ENCODE measurements at places on chromosomes 2 and 18.

- no peak for DNase-seq
Measured at GRCh38 chr2:239495791-239496233, 95.0 kb upstream of the HDAC4 start.

DNA sequence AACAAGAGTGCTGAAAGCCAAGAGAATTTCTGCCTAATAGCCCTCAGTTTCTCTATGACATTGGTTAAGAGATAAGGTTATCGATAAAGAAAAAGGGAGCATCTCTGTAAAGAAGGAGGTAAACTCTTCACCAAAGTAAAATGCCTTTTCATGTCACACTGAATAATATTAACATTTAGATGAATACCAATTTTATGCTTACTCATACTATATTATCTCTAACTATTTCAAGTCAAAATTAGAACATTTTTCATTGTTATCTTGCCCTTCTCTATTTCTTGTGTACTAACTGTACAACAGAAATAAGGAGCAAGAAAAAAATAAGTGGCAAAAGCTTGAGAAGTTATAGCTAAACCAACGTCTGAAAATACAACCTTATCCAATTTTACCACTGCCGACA, 127.5 kb downstream of the EXOC6B start:
- DNase-seq, result no peak

DNA sequence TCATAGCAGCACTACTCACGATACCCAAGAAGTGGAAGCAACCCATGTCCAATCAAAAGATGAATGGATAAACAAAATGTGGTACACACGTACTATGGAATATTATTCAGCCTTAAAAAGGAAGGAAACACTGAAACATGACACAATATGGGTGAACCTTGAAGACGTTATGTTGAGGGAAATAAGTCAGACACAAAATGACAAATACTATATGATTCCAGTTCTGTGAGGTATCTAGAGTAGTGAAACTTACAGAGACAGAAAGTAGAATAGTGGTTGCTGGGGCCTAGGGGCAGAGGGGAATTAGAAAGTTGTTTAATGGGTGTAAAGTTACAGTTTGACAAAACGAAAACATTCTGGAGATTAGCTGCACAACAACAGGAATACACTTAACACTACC, 24.7 kb downstream of the TLK1 start:
- DNase-seq, result no peak

- no peak for DNase-seq
Measured at GRCh38 chr2:219645631-219646527, 18.4 kb downstream of the SLC4A3 start.

GRCh38 chr2:43032213-43033015, 194.0 kb downstream of the ZFP36L2 start:
- DNase-seq, result no peak

DNA sequence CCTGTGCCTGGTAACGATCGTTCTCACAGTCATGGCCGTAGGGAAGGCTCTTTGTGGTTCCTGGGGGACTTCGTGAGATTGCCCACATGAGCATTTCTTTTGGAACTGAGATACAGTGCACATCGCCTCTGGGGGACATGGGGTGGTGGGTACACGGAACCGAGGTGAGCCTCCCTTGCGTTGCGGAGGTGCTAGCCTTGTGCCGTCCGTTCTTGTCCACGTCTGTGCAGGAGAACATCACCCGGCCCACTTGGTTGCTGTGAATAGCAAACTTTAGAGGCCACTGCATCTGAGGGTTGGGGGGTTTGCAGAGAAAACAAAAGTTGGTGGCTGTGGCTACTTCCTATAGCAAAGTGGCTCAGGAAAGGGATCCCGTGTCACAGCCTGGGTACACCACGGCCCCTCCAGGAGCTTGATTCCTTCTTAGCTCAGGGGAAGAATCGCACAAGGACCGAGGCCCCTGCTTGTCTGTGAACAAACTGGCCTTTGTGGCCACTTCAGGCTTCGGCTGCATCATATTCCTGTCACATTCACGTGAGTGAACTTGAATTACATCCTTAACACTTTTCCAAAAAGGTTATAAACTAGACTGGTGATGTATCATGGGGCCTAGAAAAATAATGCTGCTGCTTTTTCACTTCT, 72.6 kb downstream of the LRRFIP1 start:
- no peak for DNase-seq

DNA sequence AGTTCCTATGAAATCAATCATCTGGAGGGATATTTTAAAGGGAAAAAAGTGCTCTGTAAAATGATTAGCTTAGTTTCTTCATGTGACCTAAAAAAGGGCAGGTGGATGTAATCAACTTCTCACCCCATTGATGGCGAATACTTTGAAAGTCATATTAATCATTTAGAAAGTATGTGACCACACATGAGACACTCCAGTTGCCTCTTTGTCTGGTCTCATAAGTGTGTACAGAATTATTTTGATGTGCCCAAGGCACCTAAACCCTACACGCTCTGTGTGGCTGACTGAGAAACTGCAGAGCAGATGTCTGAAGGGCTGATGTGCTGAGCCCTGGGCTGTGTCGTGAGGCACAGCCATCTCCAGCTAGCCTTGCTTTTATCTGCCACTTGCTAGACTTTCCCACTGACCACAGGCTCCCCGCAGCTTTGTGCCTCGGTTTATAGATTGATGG, 26.9 kb downstream of the SGPP2 start:
- no peak for DNase-seq

GRCh38 chr2:237745250-237745613, 53.3 kb upstream of the RBM44 start:
- DNase-seq, result no peak

DNA sequence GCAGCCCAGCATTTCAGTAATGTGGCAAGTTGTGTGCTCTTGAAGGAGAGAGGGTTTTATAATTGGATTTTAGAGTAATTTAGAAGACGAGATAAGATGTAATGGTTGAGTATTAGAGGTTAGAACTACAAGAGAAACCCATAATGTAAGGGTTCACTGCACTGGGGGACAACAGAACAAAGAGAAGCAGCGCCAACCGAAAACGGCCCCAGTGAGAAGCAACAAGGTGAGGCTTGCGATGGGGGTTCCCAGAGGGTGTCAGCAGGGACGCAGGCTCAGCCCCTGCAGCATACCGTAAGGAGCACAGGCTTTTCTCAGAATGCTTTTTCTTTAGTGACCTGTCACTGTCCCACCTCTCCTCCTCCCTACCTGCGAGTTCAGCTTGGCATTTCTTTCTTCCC, 183.9 kb upstream of the ETAA1 start:
- DNase-seq, result no peak

- DNase-seq, result no peak
Measured at GRCh38 chr2:16278421-16279200, 338.3 kb downstream of the MYCN start.

Data from activated CD4-positive, alpha-beta T cell treated with anti-CD3 and anti-CD28 coated beads, Interleukin-2, amount 50 U/mL, for 1 hour (primary cell).